ENCODE measurements at places on chromosomes 11 and 22.

- DNase-seq, result no peak
Observed at GRCh38 chr11:86435711-86436110, 61.0 kb downstream of the CCDC81 start.

GRCh38 chr11:73288192-73288872, 16.2 kb downstream of the P2RY6 start:
- no peak for DNase-seq

- no peak for DNase-seq
Observed at GRCh38 chr11:95939091-95939490, 15.2 kb upstream of the MTMR2 start.

GRCh38 chr11:29002816-29003215, 894.6 kb downstream of the METTL15 start:
- DNase-seq, result no peak

- DNase-seq, result no peak
Observed at GRCh38 chr11:107747622-107748021, 35.8 kb upstream of the SLN start.

DNA sequence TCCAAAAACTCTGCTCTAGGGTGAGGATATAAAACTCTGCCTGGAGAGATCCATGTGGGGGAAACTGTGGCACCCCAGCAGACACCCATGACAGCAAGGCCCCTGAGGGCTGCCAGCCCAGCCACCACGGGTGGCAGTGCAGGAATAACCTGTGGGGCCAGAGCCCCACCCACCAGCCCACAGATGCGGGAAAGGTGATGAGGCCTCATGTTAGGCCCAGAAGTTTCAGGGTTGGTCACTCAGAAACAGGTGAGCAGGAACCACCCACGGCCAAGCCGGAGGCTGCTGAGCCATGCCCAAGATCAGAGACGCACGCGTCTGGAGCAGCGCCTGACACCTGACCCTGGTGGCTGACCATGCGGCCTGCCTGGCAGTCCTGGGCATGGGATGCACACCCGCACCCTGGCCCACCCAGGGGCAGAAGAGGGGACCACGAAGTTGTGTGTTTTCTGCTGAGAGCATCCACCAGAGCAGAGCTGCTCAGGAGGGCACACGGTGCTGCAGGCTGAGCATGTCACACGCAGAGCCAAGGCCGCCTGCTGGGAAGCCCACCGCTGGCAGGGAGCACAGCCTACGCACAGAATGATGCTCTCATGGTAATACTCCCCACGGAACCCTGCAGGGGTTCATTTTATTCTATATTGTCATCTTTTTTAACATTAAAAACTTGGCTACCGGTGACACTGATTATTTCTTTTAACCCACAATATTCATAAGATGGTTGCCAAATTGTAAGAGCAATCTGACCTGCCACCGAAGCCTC, 41.2 kb downstream of the DUSP8 start:
- no peak for DNase-seq

DNA sequence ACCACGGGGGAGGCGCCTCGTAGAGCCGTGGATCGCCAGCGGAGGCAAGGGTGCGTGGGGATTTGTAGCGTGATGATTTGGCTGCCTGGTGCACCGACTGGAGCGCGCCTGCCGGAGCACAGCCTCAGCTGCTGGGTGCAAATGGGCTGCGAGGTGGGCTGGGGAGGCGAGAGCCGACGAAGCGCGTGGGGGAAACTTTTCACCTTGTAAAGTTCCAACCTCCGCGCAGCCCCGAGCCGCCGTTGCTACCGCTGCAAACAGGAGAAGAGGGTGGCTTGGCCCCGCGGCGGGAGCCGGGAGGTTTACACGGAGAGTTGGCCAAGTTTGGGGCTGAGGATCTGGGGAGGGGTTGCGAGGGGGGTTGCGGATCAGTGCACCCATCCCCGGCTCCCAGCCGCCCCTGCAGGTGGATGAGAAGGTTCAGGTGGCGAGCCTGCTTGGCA, 528 bp downstream of the FAT3 start:
- DNase-seq, result no peak

- DNase-seq, result no peak
Observed at GRCh38 chr22:38141217-38141973, 30.9 kb upstream of the BAIAP2L2 start.

DNA sequence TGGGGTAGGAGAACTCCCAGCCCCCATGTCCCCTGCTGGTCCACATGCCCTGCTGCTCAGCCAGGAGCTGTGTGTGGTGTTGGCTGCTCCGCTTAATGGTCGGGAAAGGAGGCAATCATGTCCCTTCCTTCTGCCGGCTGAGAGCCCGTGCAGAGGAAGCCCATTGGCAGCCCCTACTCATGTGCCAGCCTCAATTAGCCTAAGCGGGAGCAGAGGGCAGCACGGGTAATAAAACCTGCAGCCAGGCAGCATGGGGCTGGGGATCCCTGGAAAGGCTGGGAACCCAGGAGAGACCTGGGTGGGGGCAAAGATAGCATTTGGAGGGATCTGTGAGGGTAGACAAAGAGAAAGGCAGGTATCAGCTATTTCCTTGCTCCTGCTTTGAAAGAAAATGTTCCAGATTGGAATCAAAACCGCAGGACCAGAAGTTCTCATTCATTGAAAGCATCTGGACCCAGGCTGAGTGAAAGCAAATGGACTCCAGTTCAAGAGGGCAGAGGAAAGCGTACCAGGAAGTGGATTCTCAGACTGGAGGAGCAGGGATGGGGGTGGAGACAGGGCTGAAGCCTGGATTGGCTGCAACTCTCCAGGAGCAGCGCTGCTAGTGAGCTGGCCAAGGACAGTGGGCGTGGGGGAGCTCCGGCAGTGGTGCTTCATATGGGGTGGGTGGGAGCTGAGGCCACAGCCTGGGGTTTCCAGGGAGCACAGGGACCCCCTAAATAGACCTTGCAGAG, 103.4 kb upstream of the NECTIN1 start:
- no peak for DNase-seq

DNA sequence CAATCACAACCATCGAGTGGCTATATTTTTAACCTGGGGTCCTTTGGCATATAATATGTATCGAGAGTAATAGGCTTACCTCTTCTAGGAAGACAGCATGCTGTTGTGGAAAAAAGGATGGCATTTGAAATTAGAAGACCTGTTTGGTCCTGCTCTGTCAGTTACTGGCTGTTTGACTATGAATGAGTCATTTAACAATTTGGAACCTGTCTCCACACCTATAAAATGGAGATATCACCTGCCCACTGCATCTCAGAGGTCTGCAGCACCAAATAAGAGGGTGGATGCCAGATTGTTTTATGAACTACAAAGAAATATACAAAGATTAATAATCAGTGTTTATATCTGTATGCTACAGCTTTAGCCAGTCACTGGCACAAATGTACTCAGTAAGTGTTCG, 60.8 kb downstream of the SLC25A17 start:
- no peak for DNase-seq

DNA sequence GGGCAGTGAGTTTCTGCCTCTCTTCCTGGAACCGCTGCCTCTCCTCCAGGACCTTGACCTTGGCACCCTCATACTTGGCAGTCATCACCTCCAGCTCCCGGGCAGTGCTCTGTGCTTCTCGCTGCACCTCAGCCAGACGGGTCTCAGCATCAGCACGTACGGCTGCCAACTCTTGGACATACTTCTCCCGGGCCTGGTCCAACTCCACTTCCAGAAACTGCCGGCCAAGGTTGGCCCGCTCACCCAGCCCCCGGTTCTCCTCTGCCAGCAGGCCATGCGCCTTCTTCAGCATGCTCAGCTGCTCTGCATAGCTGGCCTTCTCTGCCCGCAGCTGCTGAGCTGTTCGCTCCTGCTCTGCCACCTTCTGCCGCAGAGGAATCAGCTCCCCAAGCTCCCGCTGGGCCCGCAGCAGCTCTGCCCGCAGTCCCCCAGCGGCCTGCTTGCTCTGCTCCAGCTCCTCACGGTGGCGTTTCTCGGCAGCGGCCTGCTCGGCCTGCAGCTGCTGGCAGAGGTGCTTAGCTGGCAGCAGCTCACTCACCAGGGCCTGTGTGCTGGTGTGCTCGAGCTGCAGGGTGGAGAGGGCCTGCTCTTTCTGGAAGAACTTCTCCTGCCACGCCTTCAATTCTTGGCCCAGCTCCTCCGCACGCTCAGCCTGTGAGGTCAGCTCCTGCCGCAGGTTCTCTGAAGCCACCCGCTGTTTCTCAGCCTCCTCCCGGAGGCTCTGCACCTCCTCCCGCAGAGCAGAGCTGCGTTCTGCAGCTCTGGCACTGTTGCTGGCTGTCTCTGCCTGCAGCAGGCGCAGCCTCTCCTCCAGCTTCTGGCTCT, 14.4 kb downstream of the IL18BP start:
- no peak for DNase-seq

- no peak for DNase-seq
Observed at GRCh38 chr22:31768422-31769059, 14.7 kb downstream of the DEPDC5 start.

GRCh38 chr11:129840236-129840635, 24.6 kb downstream of the TMEM45B start:
- no peak for DNase-seq

- no peak for DNase-seq
Observed at GRCh38 chr11:46625406-46625805, 8.1 kb downstream of the ATG13 start.

GRCh38 chr22:40509401-40510134, 127.0 kb downstream of the MRTFA start:
- no peak for DNase-seq

- no peak for DNase-seq
Observed at GRCh38 chr11:61828629-61829407, 718 bp downstream of the FADS2 start.

DNA sequence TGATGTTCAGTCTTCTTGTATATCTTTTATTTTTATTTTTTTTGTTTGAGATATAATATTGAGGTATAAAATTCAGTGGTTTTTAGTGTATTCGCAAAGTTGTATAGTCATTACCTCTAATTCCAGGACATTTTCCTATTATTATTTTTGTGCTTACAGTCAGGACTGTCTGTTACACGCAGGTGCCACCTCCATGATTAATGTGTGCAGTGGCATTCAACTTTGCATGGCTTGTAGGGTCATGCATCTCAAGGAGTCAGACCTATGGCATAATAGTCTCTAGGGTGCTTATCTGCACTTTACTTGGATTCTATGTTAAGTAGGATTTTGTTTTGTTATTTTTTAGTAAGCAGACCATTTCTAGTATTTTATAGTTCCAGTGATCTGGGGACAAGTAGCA, 1.0 kb downstream of the CTR9 start:
- no peak for DNase-seq

DNA sequence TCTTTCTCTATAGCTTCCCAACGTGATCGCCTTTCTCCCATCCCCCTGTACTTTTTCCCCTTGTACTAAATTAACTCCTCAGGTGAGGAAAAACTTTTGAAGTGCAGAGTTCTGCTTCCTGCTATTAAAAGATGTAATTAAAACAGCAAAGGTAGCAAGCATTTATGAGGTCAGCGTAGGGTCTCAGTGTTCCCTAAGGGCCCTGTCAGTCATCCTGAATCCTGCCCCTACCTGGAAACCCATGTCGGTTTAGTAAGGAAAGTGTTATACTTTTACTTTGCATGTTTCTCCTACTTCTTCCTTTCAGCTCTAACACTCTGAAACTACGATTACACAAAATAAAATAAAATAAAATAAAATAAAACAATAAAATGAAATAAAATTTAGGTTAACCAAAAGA, 1.3 kb upstream of the HBB start:
- no peak for DNase-seq

DNA sequence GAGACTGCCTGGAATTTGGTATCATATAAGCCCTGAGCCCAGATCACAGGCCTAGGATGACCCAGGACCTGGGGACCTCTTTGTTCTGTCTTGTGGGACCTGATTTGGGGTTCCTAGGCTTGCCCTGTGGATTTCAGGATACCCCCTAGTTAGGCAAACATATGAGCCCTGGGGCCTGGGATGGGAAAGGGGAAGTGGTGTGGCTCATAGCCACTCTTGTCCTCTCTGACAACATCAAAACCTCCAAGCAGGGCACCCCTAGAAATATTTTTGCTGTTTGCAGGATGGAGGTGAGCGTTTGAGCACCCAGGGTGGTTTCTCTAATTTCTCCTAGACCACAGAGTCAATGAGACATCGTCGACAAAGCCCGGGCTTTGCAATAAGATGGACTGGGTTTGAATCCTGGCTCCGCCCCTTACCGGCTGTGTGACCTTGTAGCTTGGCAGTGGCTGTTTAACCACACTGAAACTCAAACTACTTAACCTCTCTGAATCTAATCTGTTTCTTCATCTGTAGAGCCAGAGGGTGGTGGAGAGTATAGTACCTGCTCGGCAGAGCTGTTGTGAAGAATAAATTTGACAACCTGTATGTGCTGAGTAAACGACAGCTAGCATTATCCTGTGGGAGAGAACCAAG, 5.3 kb upstream of the LRRC10B start:
- DNase-seq, result no peak

GRCh38 chr22:47239474-47239860, 477.0 kb downstream of the TBC1D22A start:
- no peak for DNase-seq

DNA sequence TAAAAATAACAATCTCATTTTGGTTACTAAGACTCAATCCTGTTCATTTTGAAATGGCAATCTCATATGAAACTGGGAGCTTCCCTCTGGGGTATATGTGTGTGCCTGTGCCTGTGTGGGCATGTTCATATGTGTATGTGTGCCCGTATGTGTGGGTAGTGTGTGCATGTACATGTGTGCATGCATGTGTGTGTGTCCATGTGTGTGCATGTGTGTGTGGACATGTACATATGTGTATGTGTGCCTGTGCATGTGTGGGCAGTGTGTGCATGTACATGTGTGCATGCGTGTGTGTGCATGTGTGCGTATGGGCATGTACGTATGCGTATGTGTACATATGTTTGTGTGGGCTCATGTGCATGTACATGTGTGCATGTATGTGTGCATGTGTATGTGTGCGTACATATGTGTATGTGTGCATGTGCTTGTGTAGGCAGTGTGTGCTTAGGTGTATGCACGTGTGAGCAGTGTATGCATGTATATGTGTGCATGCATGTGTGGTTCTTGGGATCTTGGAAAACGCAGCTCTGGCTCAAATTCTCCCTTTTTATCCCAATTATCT, 24.5 kb upstream of the CACNG2 start:
- no peak for DNase-seq

DNA sequence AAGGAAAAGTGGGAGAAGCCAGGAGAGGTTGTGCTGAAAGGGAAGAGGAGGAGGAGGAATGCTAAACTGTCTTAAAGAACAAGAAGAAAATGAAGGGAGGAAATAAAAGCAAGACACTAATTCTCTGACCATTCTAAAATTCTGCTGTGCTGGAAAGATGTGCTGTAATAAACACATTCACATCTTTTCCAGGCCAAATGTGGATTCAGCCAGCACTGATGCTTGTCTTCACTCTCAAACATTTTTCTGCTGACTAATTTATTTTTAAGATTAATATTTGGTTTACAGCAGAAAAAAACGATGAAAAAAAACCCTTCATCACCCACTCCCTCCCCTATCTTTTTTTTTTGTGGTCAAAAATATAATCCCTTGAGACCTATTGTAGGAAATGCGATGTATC, 223.6 kb downstream of the SWAP70 start:
- no peak for DNase-seq

- DNase-seq, result no peak
Observed at GRCh38 chr11:73728000-73728399, 32.9 kb downstream of the RAB6A start.

Data from activated CD8-positive, alpha-beta memory T cell treated with anti-CD3 and anti-CD28 coated beads for 4 hours (primary cell).